ENCODE measurements at places on chromosomes 7 and 10.
A peak's percentile ranks its signal among the peaks of the same experiment; 100 is the strongest.

GRCh38 chr10:133326223-133326551, 10.5 kb downstream of the CALY start:
- DNase-seq: no peak

DNA sequence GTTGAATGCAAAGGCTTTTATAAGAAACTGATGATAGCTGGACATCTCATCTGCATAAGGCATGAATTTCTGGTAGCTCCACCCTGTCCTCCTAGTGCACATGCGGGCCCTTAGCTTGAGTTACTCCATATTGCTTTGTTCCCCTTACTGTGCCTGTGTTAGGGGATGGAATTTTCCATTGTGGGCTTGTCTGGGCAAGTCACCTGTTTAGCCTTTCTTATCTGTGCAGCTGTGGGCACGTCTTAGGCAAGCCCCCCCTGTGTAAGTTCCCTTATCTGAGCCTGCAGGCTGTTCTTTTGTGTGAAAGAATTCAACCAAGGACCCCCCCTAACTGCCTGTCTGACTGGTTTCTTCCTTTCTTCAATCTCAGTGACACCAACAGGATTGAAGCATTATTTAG, 14.5 kb upstream of the CROT start:
- no peak for DNase-seq

- no peak for DNase-seq
Measured at GRCh38 chr7:101411508-101411874, 48.8 kb downstream of the COL26A1 start.

- no peak for DNase-seq
Measured at GRCh38 chr10:74337330-74338016, 186.5 kb downstream of the ADK start.

GRCh38 chr7:116876664-116877442, 14.5 kb downstream of the CAPZA2 start:
- DNase-seq: no peak

GRCh38 chr7:132500727-132501440, 75.4 kb downstream of the PLXNA4 start:
- DNase-seq: no peak

- DNase-seq: no peak
Measured at GRCh38 chr10:114970515-114970914, 32.5 kb downstream of the TRUB1 start.

- DNase-seq: no peak
Measured at GRCh38 chr10:85212526-85212925, 884.1 kb downstream of the CCSER2 start.

- no peak for DNase-seq
Measured at GRCh38 chr7:80588591-80588990, 49.9 kb upstream of the CD36 start.

- peak; percentile 90 for DNase-seq
Measured at GRCh38 chr10:73076360-73077183, 20.1 kb downstream of the P4HA1 start.

DNA sequence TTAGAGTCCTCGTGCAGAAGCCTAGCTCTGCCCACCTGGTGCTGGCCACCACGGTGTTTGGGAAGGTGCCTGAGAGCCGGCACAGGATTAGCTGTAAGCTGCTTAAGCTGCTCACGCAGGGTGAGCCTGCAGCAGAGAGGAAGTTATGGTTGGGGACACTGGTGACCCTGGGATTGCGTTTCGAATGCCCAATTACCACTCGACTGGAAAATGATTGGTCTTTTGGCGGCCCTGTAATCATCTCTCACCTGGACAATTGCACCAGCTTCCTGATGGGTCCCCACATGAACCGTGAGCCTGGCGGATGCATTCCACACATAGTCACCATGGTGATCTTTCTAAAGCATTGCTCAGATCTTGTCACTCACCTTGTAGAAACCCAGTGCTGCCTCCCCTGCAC, 442.3 kb upstream of the ZMIZ1 start:
- no peak for DNase-seq

All from muscle of arm (tissue), 14 donors.